Naive thymus-derived CD8-positive, alpha-beta T cell (primary cell): ENCODE measurements at places on chromosomes 3 and 15.

DNA sequence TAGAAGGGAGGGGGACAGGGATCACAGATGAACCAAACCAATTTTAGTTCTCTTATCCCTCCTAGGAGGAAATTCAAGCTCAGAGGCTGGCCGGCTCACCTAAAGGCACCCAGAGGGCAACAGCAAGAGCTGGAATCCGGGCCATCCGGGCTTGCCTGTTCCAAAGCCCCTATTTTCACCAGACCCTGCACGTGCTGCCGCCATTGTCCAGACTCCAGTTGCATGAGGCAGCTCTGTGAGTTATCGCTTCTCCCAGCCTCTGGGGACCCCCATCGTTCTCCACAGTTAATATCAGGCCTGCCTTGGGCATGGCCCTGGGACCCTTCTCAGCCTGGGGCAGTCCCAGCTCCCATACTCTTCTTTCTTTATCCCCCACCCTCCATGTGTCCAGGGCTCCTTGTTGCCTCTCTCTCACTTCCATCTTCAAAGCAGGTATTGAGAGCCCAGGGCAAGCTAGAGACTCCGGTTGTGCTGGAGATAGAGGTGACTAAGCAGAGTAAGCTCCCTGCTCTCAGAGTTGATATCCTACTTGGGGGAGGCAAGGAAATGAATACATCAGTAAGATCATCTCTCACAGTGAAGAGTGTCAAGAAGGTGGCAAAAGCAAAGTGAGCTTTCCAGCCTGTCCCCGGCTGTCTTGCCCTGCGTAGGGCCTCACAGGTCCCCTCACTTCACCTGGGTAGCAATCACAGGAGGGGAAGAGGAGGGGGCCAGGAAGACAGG is 322.8 kb downstream of the UACA start:
- DNase-seq, result no peak

DNA sequence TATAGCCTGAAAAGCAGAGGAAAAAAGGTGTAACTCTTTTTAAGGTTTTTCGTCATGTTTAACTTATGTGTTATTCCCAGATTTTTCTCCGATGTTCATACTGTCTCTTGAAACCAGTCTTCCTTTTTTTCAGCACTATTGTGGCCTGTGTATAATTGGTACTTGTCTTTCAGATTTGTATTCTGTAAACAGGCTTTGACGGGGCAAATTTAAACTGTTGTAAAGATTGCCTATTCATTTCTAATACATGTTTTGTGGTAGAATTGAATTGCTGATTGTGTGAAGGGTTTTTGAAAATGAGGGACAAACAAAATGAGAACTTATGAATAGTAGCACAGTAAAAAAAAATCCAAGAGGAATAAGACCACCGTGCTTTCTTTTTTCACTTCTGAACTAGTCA is 33.6 kb downstream of the AKAP13 start:
- DNase-seq, result no peak

DNA sequence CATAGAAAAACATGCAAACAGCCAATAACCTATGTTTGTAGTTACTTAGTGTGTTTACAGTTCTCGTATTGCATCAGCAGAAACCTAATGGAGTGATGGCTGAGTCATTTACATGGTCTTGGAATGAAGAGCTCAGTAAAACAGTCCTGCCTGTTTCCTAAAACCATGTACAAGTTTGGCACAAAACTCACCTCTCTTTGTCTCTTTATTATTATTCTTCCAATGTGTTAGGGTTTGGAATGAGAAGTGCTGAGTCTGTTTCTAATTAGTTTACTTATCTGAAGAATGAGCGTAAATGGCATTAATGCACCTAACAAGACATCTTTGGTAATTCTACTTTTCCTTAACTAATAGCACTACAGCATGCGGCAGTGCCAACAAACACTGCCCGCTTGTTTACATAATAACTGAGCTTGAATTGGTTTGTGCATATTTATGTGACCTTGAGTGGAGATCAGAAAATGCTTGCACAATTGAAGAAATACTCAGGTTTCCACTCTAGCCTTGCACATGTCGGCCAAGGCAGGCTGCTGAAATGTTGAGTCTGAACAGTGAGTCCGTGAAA is 385.4 kb upstream of the SEMA6D start:
- DNase-seq, result no peak

DNA sequence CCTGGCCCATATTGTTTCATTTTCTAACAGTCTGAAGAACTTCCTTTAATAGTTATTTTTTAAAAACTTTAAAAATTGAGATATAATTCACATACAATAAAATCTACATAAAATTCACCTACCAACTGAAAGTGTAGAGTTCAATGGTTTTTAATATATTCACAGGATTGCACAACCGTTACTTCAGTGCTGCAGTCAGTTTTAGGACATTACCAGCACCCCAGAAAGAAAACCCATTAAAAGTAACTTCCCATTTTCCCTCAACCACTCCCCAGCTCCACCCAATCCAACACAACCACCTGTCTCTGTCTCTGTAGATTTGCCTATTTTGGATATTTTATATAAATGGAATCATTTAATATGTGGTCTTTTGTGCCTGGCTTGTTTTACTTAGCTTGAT is 29.6 kb downstream of the MGA start:
- DNase-seq, result no peak

DNA sequence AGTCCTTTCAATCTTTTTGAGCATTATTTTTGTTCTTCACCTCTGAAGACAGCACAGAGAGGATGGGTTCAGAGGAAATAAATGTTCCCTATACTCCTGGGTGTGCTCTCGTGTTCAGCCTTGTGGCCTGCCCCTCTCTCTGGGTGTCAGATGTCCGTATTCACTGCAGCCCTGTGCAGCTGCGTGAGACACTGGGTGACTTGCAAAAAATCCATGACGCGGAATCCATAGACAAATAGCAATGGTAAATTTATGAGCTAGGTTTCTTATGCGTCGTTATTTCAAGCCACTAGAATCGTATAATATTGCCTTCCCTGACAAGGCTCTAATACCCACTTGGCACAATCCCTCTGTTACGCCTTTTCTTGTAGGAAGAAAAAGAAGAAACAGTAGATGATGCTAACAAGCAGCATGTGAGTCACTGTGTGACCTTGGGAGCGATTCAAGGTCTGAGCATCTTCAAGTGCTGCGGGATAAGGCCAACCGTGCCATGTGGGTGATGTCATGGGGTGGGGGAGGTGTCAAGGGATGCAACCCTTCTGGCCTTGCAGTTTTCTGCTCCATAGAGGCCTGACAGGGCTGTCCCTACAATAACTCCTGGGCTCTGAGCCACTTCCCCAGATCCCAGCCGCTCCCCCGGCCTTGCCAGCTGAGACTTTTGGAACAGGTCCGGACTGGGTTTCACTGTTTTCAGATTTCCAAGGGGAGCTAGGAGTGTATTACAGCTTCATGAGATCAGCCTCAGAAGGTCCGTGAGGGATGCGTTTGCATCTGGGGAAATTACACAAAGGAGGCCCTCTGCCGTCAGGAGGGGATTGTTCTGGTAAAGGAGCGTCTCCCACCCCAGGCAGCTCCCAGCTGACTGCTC is 47.6 kb upstream of the POMGNT2 start:
- DNase-seq, result no peak

GRCh38 chr3:118543832-118544231 is 490.8 kb downstream of the IGSF11 start:
- DNase-seq, result no peak

DNA sequence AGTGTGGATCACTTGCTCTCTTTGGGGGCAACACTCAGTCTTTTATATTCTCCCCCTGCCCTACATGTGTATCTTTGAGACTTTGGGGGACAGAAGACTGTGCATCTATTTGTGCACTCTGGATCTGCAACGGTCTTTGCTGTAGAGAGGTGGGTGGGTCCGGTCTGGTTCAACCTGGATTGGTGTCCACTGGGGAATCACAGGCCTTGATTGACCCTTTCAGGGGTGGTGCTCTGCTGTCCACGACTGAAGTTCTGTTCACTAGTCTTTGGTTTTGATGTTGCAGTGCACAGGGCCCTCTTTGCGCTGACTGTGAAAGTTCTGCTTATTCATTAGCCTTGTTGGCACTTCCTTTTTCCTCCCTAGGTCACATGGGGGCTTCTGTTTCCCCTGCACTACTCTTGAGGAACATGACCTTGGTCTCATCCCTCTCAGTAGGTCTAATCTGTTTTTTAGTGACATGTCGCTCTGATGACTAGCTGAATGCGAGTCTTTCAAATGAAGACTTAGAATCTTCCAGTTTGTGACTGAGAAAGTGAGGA is 284.2 kb downstream of the SV2B start:
- no peak for DNase-seq

- peak; percentile 62 for DNase-seq
Observed at GRCh38 chr3:150787741-150788370, 24.9 kb upstream of the SIAH2 start.

DNA sequence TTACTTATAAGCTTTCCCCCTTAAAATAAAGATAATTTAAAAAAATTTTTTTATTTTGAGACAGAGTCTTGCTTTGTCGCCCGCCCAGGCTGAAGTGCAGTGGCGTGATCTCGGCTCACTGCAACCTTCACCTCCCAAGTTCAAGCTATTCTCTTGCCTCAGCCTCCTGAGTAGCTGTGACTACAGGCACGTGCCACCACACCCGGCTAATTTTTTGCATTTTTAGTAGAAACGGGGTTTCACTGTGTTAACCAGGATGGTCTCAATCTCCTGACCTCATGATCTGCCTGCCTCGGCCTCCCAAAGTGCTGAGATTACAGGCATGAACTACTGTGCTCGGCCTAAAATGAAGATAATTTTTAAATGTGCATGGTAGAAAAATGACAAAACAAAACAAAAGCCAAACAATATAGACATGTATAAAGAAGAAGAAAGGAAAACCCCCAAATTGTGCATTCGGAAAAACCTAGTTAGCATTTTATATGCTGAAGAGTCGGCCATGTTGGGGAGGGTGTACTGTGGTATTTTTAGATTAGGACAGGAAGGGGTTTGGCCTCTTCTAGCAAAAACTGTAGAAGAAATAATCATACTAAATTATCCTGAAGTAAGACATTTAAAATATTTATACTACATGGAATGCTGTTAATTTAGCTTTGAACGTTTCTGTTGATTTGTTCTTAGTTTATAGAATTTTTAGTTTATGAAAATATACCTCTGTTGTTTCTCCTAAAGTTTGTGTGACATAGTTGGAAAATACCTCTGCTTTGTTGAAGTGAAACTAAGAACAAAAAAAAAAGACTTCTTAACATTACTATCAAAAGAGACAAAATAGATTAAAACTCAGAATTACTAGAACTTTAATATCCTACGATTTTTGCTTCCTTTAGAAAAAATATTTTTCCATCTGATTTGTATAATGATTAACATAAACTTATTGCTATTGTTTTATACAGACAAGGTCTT is 7.4 kb downstream of the APPL1 start:
- no peak for DNase-seq

GRCh38 chr15:31327669-31328427 is 1.2 kb downstream of the KLF13 start:
- DNase-seq, result peak; percentile 81

- peak; percentile 43 for DNase-seq
Observed at GRCh38 chr15:68924866-68925560, 5.3 kb upstream of the SPESP1 start.

GRCh38 chr15:39670687-39671086 is 89.8 kb downstream of the THBS1 start:
- no peak for DNase-seq

- DNase-seq, result no peak
Observed at GRCh38 chr3:170572665-170573253, 13.1 kb downstream of the SLC7A14 start.

- DNase-seq, result no peak
Observed at GRCh38 chr3:115246461-115247020, 99.5 kb upstream of the ZBTB20 start.

DNA sequence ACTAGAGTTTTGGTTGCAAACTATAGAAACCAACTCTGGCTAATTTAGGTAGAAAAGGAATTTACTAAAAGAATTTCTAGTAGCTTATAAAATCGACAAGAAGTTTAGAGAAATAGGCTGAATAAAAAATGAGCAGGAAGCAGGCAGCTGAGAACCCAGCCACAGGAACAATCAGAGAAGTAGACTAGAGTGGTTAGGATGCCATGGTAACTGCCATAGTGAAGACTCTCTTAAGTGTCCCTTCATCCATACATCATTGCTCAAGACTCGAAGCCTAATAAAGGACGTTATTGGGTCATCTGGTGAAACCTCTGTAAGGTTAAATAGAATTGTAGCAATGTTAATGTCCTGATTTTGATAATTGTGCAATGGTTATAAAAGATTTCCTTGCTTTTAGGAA is 13.8 kb downstream of the AVEN start:
- DNase-seq, result no peak

DNA sequence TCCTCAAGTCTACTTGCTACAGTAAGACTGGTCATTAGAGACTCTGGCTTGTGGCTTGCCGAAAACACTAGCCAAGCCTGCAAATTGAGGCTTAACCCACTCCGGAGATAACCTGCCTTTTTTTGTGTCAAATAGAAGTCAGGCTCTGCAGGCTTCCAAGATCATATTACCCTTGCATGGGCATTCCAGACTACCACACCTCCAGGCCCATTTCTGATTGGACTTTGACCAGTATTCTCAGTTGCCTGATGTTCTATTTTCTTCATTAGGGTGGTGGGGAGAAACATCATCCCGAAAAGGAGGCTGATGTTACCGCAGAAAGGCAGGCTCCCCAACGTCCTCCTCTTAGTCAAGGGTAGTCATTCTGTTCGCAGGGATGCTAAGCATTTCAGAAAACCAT is 68.1 kb upstream of the FOXP1 start:
- DNase-seq, result no peak

DNA sequence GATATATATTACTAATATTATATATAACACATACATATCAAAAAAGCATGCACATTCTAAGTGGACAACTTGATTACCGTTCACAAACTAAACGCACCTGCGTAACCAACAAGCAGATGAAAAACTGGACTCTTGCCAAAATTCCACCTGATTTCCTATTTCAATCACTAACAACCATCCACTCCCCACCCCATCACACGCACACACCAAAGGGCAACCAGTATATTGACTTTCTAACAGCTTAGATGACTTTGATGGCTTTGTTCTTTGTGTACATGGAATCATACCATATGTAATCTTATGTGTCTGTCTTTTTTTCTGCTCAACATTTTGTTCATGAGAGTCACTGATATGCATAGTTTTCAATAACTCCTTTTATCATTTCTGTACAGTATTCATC is 496.8 kb upstream of the ARRDC4 start:
- no peak for DNase-seq

DNA sequence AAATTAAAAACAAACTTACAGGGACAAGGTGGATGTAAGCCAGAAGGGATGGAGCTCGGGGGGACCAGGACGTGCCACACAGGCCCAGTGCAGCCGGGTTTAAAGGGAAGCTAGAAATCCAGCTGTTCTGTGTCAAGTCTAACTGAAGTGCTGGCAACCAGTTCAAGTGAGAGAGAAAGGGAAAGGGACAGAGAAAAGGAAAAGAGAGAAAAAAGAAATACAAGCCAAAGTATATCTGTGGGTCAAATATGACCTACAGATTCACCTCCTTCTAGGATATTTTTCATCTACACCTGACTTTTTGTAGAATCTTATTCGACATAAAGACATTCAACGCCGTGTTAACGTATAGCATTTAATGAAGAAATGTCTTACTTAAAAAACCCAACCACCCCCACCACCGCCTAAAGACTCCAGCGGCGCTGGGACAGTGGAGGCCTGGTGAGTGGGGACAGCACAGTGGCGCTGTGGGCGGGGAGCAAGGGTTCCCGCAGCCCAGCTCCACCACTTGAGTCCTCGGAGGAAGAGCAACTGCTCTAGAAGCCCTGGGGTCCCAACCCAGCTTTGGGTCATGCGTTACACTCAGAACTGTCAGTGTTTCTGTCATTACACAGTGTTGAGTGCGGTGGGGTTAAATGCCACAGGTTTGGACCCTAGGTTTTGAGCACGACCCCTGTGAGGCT is 62.3 kb downstream of the CHSY1 start:
- DNase-seq, result no peak

GRCh38 chr15:60389261-60390077 is 8.3 kb downstream of the ANXA2 start:
- no peak for DNase-seq

- DNase-seq, result no peak
Observed at GRCh38 chr3:178498871-178499270, 37.4 kb upstream of the KCNMB2 start.
